CD4-positive, alpha-beta T cell treated with Interleukin-4 for 1 hour (primary cell): ENCODE measurements at places on chromosomes 7 and 10.

DNA sequence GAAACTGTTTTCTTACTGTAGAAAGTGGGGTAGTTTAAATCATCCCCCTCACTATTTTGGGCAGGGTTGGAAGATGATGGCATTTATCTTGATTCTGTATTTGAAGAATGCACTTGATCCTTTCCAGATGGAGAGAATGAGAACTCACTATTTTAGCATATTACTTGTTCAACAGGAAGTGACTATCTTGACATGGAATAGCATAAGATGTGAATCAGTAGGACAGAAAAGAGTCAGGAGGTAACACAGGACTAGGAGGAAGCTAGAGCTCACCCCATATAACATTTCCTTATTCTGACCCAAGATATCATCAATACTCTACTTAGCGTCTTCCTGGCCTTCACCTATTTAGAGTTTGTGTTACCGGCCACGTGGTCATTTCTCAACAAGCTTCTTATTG is 400.2 kb downstream of the PHTF2 start:
- DNase-seq = no peak

DNA sequence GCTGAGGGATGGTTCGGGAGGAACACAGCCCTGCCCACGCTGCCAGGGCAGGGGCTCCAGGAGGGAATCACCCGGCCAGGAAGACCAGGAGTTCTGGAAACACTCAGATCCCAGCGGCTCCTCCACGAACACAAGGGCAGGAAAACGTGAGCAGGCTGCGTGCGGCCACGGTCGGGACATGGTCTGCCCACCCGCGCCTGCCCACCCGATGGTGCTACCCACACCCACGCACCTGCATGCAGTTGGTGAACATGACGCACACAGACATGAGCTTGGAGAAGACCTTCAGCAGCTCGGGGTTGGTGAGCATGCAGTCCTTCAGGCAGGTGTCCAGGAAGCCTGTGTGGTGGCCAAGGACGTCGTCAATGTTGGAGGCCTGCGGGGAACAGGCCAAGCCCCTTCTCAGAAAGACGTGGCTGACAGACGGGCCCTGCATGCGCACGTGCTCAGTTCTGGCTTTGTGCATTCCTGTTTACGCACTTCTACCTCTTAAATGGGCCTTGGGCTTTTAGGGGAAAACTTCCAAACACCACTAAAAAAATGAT is 6.2 kb upstream of the ADAM8 start:
- no peak for DNase-seq

- DNase-seq = no peak
Measured at GRCh38 chr7:119254742-119255141, 1018.2 kb upstream of the KCND2 start.

GRCh38 chr7:122219253-122219865 is 75.3 kb upstream of the AASS start:
- DNase-seq = no peak

GRCh38 chr10:113618338-113618737 is 45.5 kb downstream of the NRAP start:
- DNase-seq = no peak

- DNase-seq = no peak
Measured at GRCh38 chr10:116621934-116622655, 1.3 kb downstream of the PNLIPRP2 start.

DNA sequence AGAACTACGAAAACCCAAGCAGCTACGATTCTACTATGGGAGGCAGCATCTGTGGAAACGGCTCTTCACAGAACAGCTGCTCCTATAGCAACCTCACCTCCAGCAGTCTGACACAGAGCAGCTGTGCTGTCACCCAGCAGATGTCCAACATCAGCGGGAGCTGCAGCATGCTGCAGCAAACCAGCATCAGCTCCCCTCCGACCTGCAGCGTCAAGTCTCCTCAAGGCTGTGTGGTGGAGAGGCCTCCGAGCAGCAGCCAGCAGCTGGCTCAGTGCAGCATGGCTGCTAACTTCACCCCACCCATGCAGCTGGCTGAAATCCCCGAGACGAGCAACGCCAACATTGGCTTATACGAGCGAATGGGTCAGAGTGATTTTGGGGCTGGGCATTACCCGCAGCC is 81.6 kb upstream of the SAMD8 start:
- DNase-seq = no peak

- DNase-seq = no peak
Measured at GRCh38 chr10:103663802-103664201, 170.3 kb downstream of the NEURL1 start.

DNA sequence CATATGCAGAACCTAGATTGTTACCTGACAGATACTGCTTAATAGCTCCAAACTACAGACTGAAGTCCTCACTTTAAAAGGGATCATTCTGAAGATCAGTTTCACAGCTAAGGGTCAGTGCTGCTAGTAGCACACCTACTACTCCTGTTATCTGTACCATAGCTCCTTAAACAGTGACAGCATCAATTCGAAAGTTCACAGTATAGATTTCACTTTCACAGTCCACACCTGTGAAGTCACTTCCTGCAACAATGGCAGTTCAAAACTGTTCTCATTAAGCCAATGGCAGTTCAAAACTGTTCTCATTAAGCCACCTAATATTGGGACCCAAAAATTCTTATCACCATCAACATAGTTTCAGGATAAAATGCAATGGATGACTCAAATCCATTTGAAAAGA is 10.7 kb upstream of the FHIP2A start:
- peak; percentile 31 for DNase-seq

GRCh38 chr10:44627591-44628354 is 242.9 kb upstream of the CXCL12 start:
- DNase-seq = no peak

DNA sequence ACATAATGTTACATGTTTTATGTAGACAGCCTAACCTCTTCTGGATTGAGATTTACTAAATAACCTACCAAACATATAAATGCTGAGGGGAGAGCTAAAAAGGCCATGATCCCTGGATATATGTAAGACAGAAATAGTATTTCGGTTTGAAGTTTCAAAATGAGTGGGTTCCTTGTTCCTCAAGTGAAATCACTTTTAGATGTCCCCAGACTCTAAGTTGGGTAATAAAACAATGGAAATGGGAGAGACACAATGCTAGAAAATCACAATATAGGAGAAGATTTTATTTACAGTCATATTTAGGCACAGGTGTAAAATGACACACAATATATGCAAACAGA is 56.5 kb downstream of the SHTN1 start:
- no peak for DNase-seq

GRCh38 chr7:32588657-32589056 is 93.4 kb downstream of the AVL9 start:
- DNase-seq = no peak

GRCh38 chr10:23391821-23392220 is 47.1 kb upstream of the OTUD1 start:
- no peak for DNase-seq

GRCh38 chr10:79222186-79222585 is 125.1 kb upstream of the PPIF start:
- no peak for DNase-seq

- no peak for DNase-seq
Measured at GRCh38 chr7:50795831-50796230, 13.1 kb upstream of the GRB10 start.

DNA sequence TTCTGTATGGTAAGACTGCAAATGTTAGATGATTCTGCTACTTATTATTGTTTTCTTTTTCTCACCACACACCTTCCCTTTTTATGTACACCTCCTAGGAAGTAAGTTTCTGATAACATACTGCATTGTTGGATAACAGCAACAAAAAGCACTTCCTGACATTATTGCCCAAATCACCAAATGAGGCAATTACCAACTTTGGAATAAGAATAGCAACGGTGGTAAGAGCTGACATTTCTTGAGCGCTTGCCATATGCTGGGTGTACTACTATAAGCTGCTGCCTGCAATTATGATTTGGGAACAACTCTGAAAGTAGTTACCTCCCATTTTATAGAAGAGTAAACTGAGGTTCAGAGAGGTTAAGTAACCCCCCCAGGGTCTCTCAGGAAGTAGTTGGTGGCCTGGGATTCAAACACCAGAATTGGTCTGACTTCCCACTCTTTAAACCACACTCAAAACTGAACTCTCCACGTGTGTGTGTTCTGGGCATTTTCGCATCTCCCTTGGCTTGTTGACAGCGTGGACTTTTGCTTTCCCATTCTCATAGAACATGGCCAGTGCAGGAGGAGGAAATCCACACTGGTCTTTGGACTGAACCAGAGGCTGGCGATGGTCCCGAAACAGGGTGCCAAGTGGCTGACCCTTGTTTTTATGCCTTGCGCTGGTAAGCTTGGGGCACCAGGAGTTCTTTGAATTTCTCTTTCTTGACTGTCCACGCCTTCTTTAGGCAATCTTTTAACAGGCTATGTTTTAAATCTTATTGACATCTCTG is 71.4 kb downstream of the TCF7L2 start:
- no peak for DNase-seq

GRCh38 chr10:26755443-26755903 is 58.0 kb downstream of the PDSS1 start:
- DNase-seq = no peak

DNA sequence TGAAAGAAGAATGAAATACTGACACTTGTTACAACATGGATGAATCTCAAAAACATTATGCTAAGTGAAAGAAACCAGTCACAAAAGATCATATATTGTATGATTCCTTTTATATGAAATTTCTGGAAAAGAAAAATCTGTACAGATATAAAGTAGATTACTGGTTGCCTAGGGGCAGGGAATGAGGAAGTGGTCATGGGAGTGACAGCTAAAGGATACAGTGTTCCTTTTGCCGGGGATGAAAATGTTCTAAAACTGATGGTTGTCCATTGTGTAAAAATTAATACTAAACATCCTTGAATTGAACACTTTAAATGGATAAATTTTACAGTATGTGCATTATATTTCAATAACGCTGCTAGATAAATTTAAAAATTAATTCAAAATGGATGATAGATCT is 25.1 kb downstream of the ALOX5 start:
- DNase-seq = no peak

DNA sequence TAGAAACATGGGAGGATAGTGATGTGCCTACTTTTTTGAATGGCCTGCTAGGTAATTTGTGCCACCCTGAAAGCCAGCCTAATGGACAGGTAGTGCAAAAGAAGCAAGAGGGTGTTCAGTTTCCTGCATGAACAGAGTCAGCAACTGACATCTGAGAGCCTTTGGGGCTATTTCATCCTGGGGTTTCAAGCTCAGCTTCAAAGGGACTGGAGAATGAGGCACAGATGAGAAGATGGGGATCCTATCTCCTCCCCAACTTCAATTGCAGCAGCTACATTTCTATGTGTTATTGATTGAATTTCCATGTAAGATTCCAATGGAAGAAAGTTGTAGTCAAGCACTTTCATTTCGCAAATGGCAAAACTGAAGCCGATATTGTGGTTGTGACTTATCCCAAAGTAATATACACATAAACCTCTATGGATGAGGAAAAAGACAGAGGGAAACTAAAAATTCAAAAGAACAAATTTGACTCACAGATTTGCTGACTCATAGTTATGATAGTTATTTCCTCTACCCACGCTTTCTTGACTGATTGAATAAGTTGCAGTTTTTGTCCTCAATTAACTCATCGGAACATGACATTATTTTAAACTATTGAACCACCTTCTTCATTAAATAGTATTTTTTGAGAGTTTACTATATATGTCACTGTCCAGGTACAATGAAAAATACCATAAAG is 42.6 kb upstream of the NRP1 start:
- no peak for DNase-seq

DNA sequence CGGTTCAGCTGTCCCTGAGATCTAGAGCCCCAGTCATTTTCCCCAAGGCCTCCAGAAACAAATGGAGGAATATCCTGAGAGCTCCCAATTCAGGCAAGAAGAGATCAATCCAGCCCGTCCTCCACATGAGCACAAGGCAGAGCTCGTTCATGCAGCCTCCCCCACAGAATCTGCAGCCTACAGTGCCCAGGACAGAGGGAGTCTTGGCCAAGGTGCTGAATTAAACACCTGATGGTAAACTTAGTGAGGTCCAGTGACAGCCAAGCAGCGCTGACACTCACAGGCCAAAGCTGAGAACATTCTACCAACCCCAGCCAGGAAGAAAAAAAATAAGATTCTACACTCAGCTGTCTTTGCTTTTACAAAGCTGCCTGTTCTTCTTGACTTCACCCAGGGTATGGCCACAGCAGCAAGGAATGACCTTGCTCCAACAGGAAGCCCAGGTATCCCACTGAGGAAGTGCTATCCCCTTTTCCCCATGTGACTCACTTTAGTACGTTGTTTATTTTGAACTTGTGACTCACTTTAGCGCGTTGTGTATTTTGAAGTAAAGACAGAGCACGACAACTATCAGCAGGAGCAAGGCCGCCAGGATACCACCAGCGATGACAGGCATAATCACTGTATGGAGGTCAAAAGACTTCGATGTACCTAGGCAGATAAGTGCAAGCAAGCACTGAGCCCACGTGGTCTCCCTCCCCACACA is 4.4 kb upstream of the CUZD1 start:
- DNase-seq = no peak

DNA sequence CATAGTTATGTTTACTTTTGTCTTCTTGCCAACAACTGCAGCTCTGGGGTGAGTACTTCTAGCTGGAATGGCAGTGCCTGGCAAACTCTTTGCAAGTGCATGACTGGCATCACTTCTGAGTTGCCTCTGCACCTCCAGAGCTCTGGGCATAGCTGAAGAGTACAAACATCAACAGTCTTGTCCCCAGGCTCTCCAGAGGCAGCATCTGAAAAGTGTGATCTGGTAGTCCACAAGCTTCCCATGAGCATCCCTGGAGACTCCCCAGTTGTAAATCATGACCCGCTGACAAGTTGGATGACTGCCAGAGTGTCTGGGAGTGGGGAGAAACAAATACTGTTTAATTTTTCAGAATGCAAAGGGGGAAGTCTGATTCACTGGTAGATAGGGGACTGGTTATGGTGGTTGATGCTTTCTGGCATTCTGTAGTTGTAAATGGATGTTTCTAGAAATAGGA is 138.9 kb upstream of the CDK13 start:
- no peak for DNase-seq

DNA sequence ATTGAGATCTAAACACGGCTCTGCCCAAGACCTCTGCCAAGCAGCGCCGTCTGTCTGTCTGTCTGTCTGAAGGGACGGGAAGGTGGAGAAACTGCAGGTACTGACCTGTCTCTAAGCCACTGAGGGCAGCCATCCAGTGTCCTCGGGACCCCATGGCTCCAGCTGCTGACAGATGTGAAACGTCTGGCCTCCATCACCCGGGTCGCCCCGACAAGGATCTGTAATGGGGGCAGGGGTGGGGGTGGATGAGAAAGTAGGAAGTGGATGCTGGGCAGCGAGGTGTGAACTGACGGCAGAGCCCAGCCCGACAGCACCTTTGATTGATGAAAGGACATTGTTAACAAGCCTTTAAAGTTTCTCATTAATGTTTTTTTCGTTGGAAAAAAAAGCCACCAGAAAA is 193.1 kb downstream of the EBF3 start:
- no peak for DNase-seq

- DNase-seq = no peak
Measured at GRCh38 chr7:112877691-112878460, 87.7 kb upstream of the TMEM168 start.

- no peak for DNase-seq
Measured at GRCh38 chr7:155424301-155425010, 33.5 kb upstream of the EN2 start.

- no peak for DNase-seq
Measured at GRCh38 chr7:134855442-134855841, 76.0 kb downstream of the CALD1 start.

- no peak for DNase-seq
Measured at GRCh38 chr10:28541717-28542365, 8.9 kb downstream of the WAC start.

GRCh38 chr7:92296880-92297445 is 51.2 kb downstream of the ANKIB1 start:
- no peak for DNase-seq

- DNase-seq = no peak
Measured at GRCh38 chr10:126667568-126667967, 2.9 kb downstream of the C10orf90 start.

GRCh38 chr10:108787932-108788331 is 1135.4 kb downstream of the XPNPEP1 start:
- no peak for DNase-seq
